Muscle of leg (tissue), 16 donors: ENCODE measurements at places on chromosomes 4 and X. TPM values are rescaled to one million over a fixed set of nuclear protein-coding genes. Genes with fewer than 3 reads are reported as not detected.

- no peak overlapping the region for H3K4me3 ChIP-seq
- DNase-seq = peak; percentile 94
- H3K4me1 ChIP-seq = peaks cover 9% of the 10 kb centered on the region
Observed at GRCh38 chr4:24105327-24106038, 215.6 kb upstream of the PPARGC1A start.

DNA sequence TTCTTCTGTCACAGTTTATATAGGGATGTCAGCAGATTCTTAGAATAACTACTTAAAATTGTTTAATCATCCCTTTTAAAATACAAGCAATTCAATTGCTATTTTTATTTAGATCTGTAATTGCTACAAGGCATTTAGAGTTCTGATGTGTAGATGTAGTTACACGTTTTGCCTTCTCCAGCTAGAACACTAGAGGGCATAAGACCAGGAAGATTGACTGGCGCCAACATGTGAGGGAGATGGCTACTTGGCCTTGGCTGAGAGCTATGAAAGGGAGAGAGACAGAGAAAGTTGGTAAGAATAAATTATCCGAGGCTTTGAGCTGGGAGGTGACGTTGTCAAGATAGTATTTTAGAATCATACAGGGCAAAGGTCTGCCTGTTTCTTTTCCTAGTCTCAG is 563.7 kb upstream of the PRKX start:
- H3K4me1 ChIP-seq = no peaks in the 10 kb centered on the region
- no peaks in the 10 kb centered on the region for H3K27me3 ChIP-seq
- H3K27ac ChIP-seq = no peak overlapping the region
- DNase-seq = no peak
- no peak overlapping the region for H3K4me3 ChIP-seq
- no peaks in the 10 kb centered on the region for H3K36me3 ChIP-seq

- H3K4me1 ChIP-seq = peaks cover 4% of the 10 kb centered on the region
- DNase-seq = no peak
- no peak overlapping the region for H3K27ac ChIP-seq
- H3K27me3 ChIP-seq = no peaks in the 10 kb centered on the region
Observed at GRCh38 chr4:85967872-85968271, 392.0 kb downstream of the MAPK10 start.

Gene SLC4A4
- polyA plus RNA-seq = 10.1 TPM

DNA sequence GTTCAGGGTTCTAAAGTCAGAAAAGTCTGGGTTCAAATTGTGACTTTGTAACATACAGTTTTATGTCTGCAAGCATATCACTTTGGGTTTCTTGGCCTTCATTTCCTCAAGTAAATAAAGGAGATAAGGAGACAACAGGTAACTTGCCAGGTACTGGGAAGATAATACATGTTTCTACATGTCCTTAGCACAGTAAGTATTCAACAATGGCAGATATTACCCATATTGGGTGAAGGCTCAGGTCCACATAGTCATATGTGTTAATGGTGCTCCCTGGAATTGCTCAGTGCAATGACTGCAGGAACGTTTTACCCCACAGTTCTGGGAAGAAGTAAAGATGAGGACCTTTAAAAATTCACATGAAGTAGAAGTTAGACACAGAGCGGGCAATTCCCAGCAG is 35.8 kb upstream of the GAB1 start:
- H3K4me3 ChIP-seq = no peak overlapping the region
- H3K4me1 ChIP-seq = peaks cover 4% of the 10 kb centered on the region

GRCh38 chr4:86818841-86819240 is 30.3 kb downstream of the SLC10A6 start:
- no peak overlapping the region for H3K27ac ChIP-seq
- H3K36me3 ChIP-seq = no peaks in the 10 kb centered on the region
- no peak overlapping the region for H3K4me3 ChIP-seq
- DNase-seq = no peak
- H3K4me1 ChIP-seq = peaks cover 3% of the 10 kb centered on the region
- H3K27me3 ChIP-seq = no peaks in the 10 kb centered on the region

- H3K4me1 ChIP-seq = peaks cover 21% of the 10 kb centered on the region
- no peak overlapping the region for H3K27ac ChIP-seq
- H3K36me3 ChIP-seq = peaks cover 52% of the 10 kb centered on the region
- DNase-seq = no peak
- H3K4me3 ChIP-seq = no peak overlapping the region
- no peaks in the 10 kb centered on the region for H3K27me3 ChIP-seq
Observed at GRCh38 chr4:139511320-139511719, 44.7 kb downstream of the SETD7 start.

- H3K27ac ChIP-seq = no peak overlapping the region
- H3K36me3 ChIP-seq = no peaks in the 10 kb centered on the region
- H3K4me3 ChIP-seq = no peak overlapping the region
- H3K4me1 ChIP-seq = no peaks in the 10 kb centered on the region
- peaks cover 2% of the 10 kb centered on the region for H3K27me3 ChIP-seq
Observed at GRCh38 chrX:142233400-142233799, 28.3 kb upstream of the MAGEC2 start.

GRCh38 chrX:24025741-24026403 is 1.1 kb downstream of the KLHL15 start:
- no peaks in the 10 kb centered on the region for H3K4me1 ChIP-seq
- H3K27me3 ChIP-seq = peaks cover 40% of the 10 kb centered on the region
- H3K27ac ChIP-seq = peak overlapping the region; percentile 99
- H3K36me3 ChIP-seq = no peaks in the 10 kb centered on the region
- peak; percentile 90 for DNase-seq

- H3K4me1 ChIP-seq = no peaks in the 10 kb centered on the region
- H3K36me3 ChIP-seq = no peaks in the 10 kb centered on the region
- H3K27ac ChIP-seq = no peak overlapping the region
- peak; percentile 21 for DNase-seq
- H3K4me3 ChIP-seq = no peak overlapping the region
- peaks cover 20% of the 10 kb centered on the region for H3K27me3 ChIP-seq
Observed at GRCh38 chrX:134875671-134876070, 115.1 kb upstream of the SMIM10 start.
